NCI-H1092 treated with DMSO at 0.1 percent for 48 hours (cell line): ENCODE measurements at places on chromosomes 3 and 15.
A peak's percentile ranks its signal among the peaks of the same experiment; 100 is the strongest.

- DNase-seq: no peak
These were observed 13.7 kb downstream of the PLEKHO2 start for GRCh38 chr15:64855205-64855975.

GRCh38 chr15:67736810-67737209, 88.5 kb upstream of the SKOR1 start:
- DNase-seq: no peak

- DNase-seq: no peak
These were observed 25.1 kb upstream of the HERC1 start for GRCh38 chr15:63858881-63859280.

DNA sequence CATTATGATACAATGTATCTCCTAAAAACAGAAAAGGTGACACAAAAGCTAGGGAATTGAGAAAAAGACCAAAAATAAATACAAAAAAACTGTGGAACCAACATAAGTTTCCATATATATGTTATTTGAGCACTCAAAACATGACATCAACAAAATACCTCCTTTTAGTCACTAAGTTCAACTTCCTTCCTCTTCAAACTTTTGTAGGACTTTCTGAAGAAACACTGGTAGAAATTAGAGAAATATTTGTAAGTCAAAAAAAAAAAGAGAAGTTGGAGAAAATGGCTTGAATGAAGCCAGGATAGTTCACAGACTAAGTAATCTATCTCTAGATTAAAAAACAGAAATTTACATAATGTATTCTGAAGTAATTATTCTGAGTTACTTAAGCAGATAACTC, 208.4 kb upstream of the ALCAM start:
- DNase-seq: no peak

GRCh38 chr3:78430741-78431140, 1337.1 kb downstream of the ROBO1 start:
- no peak for DNase-seq

GRCh38 chr3:172152874-172153273, 113.5 kb downstream of the FNDC3B start:
- no peak for DNase-seq

DNA sequence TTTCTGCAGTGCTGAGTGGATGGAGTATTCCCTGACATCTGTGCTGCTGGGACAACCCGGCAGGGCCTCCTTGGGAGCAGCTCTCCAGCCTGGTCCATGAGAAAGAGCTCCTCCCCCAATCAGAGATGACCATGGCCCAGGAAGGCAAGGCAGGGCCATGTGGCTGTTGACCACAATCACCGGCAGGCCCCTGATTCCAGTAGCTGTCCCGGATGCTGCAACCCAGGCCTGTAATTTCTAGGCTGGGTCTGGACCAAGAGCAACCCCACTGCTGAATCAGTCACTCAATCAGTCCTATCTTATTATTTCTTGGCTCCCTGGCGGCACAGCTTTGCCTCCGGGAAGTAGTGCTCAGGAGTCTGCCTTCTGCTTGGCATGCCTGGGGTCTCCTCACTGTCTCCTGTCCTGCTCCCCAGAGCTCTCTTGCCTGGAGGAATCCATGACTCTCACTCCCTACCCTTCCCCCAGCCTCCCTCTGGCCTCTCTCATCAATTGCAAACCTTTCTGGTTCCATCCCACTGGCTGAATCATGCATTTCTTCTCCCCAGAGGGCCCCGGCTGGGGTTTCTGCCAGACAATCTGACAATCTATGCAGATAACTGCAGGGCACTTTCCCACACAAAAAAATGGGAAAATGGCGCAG, 32.6 kb upstream of the ITGA11 start:
- no peak for DNase-seq

- no peak for DNase-seq
These were observed 903 bp upstream of the ZSCAN2 start for GRCh38 chr15:84599906-84600305.

- no peak for DNase-seq
These were observed 19.5 kb upstream of the ZMAT3 start for GRCh38 chr3:179091113-179091512.

- no peak for DNase-seq
These were observed 22.1 kb downstream of the GOLGA6A start for GRCh38 chr15:74060251-74060650.

GRCh38 chr3:186979852-186980251, 49.5 kb downstream of the ST6GAL1 start:
- no peak for DNase-seq

- no peak for DNase-seq
These were observed 82.6 kb upstream of the CSPG5 start for GRCh38 chr3:47661121-47661752.

- no peak for DNase-seq
These were observed 66.8 kb upstream of the PXYLP1 start for GRCh38 chr3:141164852-141165251.

GRCh38 chr3:195173657-195174056, 97.3 kb downstream of the XXYLT1 start:
- DNase-seq: no peak

DNA sequence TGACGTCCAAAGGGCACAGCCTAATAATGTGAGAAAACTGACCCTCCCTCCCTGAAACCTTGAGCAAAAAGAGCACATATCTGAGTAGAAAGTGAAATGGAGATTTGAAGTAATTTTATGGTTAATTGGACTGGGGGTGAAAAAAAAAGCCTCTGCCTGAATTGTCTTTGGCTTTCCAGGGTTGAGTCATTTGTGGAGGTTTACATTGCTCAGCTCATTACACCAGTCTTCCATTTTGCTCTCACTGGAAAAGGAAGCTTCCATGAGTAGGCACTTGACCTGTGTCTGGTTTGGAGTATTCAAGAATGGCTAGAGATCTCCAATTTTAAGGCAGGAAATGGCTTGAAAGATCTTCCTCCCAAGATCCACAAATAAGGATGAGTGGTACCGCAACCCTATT, 273.9 kb downstream of the PDCD6IP start:
- DNase-seq: no peak

DNA sequence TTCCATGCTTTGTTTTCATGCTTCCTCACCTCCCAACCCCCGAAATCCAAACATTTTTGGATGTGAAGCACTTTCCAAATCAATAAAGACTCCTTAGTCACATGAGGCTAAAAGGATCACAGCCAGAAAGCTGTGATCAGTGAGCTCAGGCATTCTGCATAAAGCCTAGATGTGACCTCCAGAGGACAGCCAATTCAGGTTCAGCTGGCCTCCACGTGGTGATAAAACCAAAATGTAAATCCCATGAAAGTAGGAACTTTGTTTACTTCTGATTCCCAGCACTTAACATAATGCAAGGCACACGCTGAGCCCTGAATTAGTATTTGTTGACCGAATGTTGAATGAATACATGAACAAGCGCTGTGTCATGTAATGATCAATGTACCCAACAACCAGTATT, 249.5 kb upstream of the EOMES start:
- no peak for DNase-seq

GRCh38 chr3:55902221-55902900, 415.3 kb upstream of the WNT5A start:
- no peak for DNase-seq

GRCh38 chr15:25486051-25486450, 47.2 kb upstream of the UBE3A start:
- no peak for DNase-seq

DNA sequence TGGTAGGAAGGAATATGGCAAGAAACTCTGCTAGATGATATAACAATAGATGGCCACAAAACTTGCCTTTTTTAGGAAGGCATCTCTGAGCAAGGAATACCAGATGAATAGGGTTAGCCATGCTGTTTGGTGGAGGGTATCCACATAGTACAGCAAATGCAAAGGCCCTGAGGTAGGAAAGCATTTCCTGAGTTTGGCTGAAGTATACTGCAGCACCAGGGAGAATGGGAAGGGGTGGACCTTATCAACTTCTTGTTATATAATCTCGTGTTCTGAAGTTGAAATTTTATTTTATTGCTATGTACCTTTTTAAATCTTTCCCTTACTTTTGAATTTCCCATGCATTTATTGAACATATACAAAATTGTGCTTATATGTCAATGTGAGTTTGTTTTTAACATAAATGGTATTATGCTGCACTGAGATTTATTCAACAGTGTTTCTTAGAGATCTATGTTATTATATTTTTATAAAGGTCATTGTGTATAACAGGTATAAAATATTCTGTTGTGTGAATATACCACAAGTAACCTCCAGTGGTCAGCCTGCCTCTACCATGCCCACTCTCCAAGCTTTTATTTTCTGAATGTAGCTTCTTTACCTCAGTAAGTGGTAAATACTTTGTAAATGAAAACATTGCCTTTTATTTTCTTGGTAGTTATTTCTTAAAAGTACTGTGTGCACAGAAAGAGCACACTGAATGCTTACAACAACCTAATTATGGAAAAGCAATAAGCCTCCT, 2.8 kb upstream of the KAT2B start:
- no peak for DNase-seq

DNA sequence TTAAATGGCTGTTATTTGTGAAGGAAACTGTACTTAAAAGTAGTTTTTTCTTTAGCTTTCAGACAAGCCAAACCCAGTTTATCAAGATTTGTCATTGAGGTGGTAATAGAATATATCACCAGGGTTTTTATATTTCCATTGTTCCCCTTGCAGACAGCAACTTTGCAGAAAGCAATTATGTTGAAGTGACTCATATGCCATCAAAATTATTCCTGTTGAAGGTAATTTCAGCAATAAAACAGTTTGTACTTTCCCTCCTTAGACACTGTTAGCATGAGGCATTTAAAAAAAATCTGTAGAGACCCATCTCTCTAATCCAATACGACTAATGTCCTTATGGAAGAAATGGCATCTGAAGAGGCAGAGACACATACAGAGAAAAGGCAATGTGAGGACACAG, 219.0 kb downstream of the NFKBIZ start:
- DNase-seq: no peak

DNA sequence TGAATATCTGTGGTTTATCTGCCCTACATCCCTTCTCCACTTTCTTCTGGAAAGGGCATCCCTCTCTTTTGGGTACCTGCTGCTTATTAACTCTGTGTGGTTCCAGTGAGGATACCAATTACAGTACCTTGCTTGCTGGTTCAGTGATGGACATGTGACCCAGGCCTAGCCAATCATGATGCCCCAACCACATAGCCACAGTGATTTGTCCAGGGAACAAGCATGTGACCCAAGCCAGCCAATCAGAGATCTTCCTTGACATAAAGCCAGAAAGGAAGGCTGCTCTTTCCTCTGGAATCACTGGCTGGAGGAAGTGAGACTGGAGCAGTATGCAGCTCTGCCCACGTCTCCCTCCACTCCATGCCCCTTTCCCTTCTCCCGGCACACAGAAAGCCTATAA, 10.9 kb upstream of the TMEM158 start:
- no peak for DNase-seq

GRCh38 chr3:31932990-31933389, 48.1 kb downstream of the OSBPL10 start:
- DNase-seq: no peak

DNA sequence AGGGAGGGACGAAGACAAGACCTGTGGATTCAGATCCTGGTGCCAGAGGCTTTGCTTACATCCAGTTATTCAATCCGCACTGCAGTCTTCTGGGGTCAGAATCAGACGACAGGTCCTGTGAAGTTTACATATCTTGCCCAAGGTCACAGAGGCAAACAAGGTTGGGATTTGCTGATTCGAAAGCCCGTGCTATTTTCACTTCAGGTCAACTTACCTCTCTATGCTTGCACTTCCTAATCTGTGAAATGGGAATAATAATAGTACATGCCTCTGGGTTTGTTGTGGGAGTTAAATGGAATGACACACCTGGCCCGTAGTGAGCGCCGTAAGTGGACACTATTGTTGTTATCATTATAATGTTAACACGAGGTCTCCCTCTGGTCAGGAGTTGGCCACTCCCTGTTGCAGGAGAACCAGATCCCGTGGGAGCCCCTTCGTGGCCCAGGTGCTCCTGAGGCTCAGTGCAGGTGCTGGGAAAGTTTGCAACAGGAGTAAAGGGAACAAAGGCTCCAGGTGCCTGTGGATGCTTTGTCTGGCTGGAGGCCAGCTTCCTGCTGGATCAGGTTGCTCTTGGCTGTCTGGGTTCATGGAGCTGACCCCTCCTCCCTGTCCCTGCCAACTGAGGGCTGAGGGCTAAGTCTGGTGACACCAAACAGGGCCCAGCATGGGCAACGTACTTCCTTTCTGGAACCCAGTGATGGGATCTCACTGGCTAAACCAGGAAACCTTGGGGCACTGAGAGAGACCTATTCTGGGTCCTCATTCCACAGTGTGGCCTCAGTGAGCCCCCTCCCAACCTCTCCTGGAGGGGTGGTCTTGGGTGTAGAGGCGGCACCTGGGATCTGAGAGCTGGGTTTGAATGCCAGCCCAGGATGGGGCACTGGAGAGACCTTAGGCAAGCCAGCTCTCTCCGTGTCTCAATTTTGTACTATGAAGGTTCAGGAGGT, 40.1 kb upstream of the SEMA4B start:
- DNase-seq: peak; percentile 60

GRCh38 chr3:107850681-107851080, 240.2 kb downstream of the CD47 start:
- DNase-seq: no peak

- DNase-seq: no peak
These were observed 31.1 kb downstream of the TPM1 start for GRCh38 chr15:63073497-63074172.

DNA sequence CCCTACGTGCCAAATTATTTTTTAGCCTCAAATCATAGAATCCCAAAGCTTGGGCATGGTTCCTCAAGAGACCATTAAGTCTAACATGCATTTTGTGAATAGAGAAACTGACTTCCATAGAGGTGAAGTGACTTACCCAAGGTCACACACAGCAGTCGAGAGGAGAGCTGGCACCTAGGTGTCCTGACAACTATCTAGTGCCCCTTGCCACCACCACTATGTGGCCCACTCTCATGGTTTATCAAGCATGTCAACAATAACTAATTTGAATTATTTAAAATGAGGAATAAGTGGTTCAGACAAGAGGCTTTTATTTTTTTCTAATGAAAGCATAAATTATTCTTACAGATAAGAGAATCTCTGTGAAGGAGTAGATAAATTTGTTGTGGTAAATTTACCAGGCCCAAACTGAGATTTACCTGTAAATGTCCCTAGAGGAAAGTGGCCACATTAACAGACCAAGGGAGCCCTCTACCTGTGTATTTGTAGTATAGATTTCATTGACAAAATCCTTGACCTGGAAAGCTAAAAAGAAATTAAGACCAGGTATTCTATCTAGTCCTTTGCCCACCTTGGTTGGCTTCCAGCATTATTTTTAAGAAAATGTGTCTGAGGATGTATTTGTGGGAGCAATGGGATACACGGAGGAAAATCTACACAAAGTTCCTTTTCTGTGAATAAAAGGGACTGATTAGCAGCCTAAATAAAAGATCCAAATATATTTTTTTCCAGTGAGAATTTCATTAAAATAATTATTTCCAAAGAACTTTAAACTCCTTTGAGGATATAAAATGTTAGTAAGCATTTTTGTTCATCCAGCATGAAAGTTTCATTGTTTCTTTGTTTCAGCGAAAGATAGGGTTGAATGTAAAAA, 49.1 kb downstream of the IQCH start:
- DNase-seq: peak; percentile 27

GRCh38 chr3:30221619-30222018, 384.8 kb upstream of the TGFBR2 start:
- DNase-seq: no peak

- no peak for DNase-seq
These were observed 185.9 kb upstream of the ONECUT1 start for GRCh38 chr15:52975941-52976449.

GRCh38 chr15:87739866-87740265, 516.7 kb downstream of the NTRK3 start:
- DNase-seq: no peak

GRCh38 chr15:37876900-37877299, 57.5 kb upstream of the TMCO5A start:
- DNase-seq: no peak

GRCh38 chr3:23776352-23776891, 29.3 kb upstream of the UBE2E1 start:
- DNase-seq: no peak

GRCh38 chr3:57221883-57222282, 5.6 kb upstream of the APPL1 start:
- DNase-seq: peak; percentile 5
